Fibroblast of skin of abdomen (primary cell): ENCODE measurements at places on chromosomes 1 and 21.

DNA sequence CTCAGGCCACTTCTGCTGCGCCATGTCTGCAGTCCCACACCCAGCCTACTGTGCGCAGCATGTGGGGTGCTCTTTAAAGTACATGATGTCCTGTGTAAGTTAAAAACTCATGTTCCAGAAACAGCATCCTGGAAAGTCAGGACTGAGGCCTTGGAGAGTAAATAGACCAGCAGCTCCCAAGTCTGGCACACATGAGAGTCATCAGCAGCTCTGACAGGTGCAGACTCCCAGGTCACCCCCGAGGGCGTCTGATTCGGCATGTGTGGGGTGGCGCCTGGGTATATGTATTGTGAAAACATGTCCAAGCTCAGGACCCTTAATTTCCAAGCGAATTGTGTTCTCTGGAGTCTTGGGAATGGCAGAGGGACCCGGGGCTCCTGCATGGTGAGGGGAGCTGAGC, 120.1 kb upstream of the RUNX3 start:
- no peak for DNase-seq

DNA sequence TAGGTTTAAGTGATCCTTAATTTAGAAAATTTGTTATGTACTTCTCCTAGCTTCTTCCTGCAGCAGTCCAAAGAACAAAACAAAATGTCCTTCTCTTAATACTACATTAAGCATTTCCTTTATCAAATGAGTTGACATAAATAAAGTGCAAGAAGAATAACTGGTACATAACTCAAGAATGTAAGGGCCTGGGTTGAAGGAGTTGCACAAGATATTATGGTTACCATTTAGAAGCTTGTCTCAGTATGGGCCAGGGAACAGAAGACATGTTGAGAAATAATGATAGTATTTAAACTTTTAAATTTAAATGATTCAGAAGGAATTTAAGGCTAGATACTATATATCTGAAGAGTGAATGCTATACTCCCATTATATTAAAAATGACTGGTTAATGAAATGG, 23.5 kb downstream of the SUCO start:
- DNase-seq, result no peak

DNA sequence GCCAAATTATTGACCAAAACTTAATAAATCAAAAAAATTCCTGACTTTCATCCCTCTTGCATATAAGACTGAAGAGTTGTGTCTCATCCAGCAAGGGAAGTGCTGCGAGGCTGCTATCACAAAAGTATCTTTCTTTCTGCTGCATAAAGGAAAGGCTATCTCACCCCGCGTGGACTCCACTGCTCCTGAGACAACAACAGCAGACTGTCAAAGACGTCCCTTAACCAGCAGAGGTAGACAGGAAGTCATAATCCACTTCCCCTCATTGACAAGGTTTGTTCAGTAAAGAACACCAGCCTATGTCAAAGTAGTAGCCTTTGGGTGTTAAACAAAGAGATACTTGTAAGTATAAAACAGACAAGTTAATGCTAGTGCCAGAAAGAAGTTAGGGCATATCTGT, 29.4 kb downstream of the VPS26C start:
- DNase-seq, result no peak

DNA sequence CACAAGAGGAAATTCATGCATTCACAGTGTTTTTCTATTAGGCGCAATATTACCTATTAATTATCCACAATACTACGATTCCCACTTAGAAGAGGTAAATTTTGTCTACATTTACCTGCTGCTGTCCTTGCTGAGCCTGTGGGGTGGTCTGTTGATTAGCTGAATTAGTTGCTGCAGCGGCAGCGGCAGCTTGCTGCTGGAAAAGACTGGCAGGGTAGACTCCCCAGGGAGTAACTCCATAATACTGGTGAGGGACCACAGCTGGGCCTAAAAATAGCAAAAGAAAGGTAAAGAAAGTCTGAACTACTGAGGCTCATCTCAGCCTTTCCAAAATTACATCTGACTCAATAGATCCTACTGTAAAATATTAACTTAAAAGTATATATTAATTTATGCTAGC, 66.0 kb upstream of the SDC3 start:
- DNase-seq, result no peak

- no peak for DNase-seq
These were observed 175.0 kb downstream of the KAZN start for GRCh38 chr1:14773396-14774025.

DNA sequence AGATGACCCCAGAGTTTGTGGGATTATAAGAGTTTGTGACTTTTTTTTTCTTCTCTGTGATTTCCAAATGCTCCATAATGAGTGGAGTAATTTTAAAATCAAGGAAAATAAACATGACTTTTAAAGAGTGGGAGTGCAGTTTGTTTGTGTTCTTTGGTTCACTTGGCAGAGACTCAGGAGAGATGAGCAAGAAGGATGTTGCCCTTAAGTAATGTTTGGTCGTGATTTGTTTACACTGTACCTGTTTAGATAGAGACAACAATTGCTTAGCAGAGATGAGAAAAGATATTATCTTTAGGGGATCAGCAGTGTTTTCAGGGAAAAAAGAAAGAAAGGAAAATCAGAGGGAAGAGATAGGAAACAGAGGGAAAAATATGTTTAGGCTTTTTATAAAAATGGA, 170.8 kb downstream of the ADSS2 start:
- DNase-seq, result no peak

DNA sequence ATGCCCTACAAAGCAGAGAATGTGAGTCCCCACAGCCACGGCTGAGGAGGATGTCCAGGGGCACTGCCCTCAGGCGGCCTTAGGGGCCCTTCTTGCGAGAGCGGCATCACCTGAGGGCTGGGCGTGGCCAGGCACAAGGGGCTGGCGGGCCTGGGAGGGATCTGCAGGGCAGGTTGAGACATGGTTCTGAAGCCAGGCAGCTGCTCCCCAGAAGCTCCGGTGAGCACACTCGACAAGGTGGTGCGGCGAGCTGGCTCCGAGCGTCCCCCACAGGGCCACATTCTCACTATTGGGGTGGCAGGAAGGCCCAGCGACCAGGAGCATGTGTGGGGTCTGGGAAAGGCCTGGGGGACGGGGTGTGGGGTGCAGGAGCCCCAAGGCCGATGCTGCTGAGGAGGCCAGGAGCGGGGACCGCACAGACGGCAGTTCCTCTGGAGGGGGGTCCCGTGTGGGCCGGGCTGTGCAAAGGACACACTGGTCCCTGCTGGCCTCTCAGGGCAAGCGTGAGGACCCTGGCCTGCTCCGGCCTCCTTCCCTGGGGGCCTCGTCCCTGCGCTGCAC, 47.2 kb downstream of the MORN1 start:
- DNase-seq, result no peak

DNA sequence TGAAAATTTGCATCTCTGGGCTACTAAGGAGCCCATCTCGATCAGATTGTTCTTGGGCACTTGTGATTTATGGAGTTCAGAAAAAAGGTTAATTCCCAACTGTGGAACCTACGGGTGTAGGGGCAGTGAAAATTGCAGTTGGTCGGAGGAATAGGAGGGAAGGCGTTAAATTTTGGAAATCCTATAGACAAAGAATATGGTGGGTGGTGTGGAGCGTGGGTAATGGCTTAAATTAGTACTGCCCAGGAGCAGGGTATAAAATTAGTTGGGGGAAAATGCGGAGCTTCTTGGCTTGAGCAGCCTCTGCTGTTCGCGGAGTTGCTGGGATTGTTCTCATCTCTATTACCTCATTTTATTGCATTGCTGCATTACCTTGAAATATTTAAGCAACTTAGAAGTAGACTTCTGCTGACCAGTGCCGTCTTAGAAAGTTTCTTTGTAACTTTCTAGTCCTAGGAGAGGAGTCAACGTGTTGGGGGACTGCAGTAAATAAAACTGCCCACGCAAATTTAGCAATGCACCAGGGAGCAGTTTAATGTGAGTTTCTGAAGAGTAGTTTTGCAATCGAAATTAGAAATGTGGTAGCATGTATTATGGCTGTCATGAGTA, 514 bp downstream of the S1PR1 start:
- DNase-seq, result peak; percentile 69

DNA sequence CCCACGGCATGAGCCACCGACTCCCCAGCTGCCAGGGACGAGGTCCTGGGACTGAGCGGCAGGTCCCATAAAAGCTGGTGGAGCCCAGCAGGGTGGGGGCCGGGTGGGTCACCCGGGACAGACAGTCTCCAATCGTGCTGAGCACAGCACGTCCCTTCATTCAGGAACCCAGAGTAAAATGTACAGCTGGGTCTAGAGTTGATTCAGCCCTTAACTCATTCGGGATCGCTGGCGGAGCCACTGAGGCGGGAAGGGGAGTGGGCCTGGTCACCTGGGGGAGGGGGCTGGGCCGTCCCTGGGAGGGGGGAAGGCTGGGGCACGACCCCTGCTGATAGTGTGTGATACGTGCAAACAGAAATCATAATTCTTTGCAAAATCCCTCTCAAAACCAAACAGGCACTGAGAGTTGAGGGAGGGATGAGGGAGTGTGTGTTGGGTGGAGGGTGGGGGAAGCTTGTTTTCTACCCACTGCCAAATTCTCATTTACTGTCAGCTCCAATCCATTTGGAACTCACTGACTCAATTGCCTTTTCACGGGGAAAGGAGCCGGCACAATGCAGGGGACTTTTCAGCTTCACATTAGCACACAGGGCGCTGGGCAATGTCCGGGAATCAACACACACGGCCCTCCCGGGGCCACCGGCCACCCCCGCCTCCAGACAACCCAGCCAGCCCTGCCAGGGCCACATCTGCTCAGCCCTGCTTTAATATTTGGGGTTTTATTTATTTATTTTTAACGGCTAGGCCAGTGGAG, 13.8 kb downstream of the CASZ1 start:
- DNase-seq, result no peak

DNA sequence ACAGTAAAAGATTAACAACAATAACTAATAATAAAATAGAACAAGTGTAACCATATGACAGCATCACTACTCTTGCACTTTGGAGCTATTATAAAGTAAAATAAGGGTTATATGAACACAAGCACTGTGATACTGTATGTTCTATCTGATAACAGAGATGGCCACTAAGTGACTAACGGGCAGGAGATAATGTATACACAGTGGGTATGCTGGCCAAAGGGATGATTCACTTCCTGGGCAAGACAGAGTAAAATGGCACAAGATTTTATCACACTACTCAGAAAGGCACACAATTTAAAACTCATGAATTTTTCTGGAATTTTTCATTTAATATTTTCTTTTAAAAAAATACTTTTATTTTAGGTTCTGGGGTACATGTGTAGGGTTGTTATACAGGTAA, 12.3 kb downstream of the SLC9C2 start:
- DNase-seq, result no peak

DNA sequence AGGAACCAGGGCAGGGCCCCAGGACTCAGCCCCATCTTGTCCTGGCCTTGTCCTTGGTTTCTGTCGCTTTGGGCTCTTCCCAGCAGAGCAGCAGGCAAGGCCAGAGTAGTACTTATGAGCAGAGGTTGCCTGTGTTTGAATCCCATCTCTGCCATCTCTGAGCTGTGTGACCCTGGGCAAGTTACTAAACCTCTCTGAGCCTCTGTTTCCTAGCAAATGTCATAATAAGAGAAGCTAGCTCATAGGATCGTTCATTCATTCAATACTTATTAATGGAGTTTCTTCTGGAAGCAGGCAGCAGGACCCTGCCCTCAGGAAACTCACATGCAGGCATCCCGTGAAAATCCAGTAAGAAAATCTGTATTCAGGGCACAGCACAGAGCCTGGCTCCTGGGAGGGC, 84.3 kb downstream of the FBXO2 start:
- no peak for DNase-seq

GRCh38 chr21:36175771-36176565, 19.3 kb downstream of the DOP1B start:
- no peak for DNase-seq

DNA sequence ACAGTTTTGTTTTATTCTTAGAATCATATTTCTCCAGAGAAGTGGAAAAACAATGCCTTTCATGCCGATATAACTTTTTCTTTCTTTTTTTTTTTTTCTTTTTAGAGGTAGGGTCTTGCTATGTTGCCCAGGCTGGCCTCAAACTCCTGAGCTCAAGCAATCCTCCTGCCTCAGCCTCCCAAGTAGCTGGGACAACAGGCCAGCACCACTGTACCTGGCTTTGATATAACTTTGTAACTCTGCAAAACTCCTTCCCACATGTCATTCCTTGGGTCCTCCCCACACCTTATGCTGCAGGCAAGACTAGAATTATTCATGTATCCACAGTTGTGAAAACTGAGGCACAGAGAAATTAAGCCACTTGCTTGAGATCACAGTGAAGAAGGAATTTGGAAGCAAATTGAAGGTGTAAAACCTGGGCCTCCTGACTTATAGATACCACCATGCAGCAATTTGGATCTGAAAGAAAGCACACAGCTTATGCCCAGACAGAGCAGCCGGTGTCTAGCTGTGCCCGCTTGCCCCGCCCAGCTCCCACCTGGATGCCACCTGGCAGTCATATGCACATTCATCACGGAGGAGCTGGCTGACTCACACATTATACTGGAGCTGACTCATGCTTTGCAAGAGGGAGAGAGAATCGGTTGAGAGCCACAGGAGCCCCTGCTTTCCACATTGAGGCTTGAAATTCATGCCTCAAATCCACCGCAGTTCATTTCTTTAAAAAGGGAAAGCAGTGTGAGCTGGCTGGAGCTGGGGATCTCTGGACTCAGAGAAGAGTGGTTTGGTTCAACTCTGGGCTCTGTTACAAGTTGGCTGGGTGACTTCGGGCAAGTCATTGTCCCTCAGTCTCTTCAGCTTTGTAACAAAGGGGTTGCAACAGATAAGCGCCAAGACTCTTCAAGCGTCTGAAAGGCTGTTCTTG, 8.3 kb upstream of the SLC2A1 start:
- peak; percentile 94 for DNase-seq

DNA sequence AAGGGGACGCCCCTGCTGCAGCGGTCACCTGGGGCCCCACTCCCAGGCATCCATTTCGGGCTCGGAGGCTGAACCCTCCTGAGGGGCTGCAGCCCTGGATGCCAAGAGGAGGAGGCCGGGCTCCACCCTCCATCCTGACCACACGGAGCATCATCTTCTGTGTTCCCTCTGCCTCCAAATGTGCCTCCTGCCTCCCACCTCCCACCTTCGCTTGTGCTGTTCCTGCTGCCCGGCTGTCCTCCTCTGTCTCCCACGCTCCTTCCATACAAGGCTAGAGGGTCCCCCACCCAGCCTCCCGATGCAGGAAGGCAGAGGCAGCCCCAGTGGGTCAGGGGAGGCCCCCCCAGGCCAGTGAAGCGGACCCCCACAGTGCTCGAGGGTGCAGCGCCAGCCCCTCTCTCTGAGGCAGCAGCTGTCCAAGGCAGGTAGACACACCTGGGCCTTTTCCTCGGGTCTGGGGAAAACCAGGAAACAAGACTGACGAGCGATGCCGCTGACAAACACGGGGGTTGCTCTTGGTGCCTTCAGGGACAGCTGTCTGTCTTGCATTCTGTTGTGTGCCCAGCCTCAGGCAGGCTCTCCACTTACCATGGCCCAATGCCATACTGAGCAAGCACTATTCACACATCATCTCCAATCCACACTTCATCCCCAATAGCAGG, 16.8 kb upstream of the PLEKHG5 start:
- no peak for DNase-seq
